ENCODE measurements at places on chromosomes 7 and 10.

- no peak for DNase-seq
Observed at GRCh38 chr10:103763374-103764202, 91.8 kb downstream of the SH3PXD2A start.

DNA sequence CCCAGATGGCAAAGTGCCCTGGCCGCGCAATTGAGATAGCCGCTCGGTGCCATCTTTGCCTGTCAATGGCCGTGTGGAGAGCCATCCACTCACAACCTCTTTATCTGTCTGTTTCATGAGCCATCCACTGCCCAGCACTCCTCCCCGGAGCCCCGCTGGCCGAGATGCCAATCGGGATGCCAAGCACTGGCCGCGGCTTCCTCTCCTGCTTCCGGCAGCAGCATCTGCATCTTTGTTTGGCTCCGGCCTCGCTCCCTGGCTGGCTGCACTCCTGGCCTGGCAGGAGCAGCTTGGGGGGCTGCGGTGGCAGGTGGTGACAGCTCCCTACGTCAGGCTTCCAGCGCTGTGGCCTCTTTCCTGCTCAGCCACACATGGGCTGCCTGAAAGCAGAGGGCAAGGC is 231.7 kb downstream of the USP6NL start:
- DNase-seq, result no peak

GRCh38 chr7:47552621-47553020 is 29.3 kb downstream of the TNS3 start:
- DNase-seq, result no peak

- no peak for DNase-seq
Observed at GRCh38 chr7:135337977-135338550, 104.4 kb downstream of the STRA8 start.

DNA sequence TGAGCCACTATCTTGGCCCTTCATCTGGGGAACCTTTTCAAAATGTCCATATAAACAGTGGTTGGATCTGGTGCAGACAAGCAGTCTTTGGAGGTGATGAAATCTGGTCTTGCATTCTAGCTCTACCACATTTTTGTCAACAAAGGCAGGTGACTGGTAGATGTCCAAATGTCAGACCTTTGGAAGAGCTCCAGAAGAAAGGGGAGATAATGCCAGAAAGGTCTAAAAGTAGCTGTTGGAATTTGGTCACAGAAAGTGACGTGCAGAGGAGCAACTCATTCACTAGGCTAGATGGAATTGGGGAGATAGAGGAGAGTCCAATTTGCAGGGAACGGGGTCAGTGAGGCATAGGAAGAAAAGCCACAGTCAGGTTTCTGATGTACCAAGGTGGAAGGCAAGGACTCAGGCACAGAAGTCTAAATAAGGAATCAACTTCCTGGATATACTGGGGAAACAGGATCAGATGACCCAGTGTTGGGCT is 36.4 kb upstream of the WAC start:
- no peak for DNase-seq

GRCh38 chr7:50779427-50779826 is 3.3 kb downstream of the GRB10 start:
- no peak for DNase-seq

- DNase-seq, result no peak
Observed at GRCh38 chr7:44393238-44394111, 68.1 kb upstream of the CAMK2B start.

DNA sequence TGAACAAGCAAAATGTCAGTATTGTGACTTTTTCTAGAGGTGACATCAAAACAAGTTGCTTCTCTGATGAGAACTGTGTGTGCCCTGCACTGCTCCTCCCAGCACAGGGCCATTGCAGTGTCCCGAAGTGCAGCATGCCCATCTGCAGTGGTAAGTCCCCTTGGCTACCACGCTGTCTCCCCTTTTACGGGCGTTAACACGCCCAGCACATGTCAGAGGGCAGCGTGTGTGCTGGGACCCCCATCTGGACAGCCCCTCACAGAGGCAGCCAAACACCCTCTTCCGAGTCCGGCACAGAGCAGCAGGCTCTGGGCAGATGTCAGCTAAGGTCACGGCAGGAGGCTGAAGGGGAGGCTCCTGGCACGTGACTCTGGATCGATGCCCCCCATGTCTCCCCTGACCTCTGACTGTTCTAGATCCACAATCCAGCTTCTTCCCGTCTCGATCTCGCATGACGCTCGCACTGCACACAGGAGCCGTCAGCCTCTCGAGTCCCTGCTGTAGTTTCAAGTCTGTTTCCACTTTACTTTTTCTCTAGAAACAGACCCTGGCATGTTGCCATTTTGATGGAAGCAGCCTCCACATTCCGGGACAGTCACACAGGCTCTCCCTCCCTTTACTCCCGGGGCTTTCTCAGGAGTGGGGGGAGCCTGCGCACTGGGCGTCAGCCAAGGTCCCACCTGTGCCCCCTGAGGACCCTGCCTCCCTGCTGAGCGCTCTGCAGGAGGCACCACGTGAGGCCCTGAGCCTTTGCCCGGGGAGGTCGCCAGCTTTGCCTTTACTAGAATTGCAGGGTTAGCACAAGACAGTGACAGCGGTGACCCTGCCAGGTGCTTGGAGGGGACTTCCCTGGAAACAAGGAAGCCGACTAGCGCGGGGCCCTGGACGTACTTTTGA is 133.8 kb downstream of the TCERG1L start:
- no peak for DNase-seq

- no peak for DNase-seq
Observed at GRCh38 chr7:146096994-146097393, 19.6 kb upstream of the CNTNAP2 start.

- DNase-seq, result no peak
Observed at GRCh38 chr10:59435707-59436106, 73.4 kb upstream of the FAM13C start.

DNA sequence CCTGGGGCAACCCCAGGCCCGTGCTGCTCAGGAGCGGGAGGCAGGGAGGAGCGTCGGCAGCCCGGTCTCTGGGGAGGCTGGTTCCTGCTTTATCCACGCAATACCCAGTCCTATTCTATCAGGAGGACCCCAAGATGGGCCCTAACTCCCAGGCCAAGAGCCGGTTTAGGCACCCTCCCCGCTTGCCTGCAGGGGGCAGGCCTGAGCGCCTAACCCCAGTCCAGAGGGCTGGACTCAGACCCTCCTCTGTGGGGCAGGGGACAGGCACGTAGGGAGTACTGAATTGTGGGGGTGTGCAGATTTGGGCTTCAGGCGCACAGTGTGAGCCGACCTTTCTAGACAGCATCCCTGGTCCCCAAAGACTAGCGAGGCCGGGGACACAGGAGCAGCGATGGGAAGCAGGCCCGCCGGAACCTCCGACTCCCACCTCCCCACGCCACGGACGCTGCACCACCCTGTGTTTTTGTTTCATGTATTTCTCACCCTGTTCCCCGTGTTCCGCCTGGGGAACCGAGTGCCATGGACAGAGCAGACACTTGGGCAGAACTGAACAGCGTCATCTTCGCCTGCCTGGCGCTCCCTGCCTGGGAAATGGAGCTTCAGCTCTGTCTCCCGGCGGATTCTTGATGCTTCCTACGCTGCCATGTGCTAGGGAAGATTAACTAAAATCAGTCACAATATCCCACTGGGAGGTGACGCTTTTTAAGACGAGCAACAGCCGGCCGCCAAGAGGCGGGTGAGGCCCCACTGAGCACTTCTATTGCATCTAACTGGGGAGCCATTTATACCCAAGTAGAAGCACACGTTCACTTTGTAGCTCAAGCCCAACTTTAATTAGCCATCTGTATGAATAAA is 5.3 kb downstream of the NUDT1 start:
- DNase-seq, result no peak

GRCh38 chr7:94410413-94411187 is 15.9 kb downstream of the COL1A2 start:
- no peak for DNase-seq

DNA sequence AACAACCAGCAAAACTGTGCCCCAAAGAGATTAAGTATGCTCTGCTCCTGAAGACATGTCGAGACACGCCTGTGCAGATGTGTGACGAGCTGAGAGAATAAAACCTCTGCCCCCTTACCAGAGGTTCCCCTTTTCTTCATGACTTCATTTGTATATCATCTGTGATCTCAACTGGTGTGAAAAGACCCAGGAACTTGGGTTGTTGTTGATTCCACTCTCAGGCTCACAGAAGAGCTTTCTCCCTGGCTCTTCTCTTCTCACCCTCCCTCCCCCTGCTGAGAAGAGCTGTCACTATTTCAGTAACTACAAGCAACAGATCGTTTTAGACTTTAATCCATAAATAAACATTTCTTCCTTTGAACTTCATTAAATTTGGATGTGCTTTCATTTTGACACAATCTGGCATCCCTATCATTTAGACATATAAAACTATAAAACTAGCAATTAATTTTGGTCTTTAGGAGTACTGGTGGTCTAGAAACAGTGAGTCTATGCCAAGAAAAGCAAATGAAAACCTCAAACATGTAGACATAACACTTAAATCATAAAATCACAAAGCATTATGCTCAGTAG is 179.3 kb upstream of the FZD8 start:
- DNase-seq, result no peak

GRCh38 chr7:4800926-4801838 is 25.8 kb downstream of the AP5Z1 start:
- DNase-seq, result no peak

GRCh38 chr7:143379611-143380259 is 1.4 kb upstream of the ZYX start:
- DNase-seq, result peak; percentile 51

GRCh38 chr10:80770239-80770638 is 232.5 kb downstream of the SH2D4B start:
- DNase-seq, result no peak

- no peak for DNase-seq
Observed at GRCh38 chr10:73905256-73906020, 5.5 kb upstream of the PLAU start.

DNA sequence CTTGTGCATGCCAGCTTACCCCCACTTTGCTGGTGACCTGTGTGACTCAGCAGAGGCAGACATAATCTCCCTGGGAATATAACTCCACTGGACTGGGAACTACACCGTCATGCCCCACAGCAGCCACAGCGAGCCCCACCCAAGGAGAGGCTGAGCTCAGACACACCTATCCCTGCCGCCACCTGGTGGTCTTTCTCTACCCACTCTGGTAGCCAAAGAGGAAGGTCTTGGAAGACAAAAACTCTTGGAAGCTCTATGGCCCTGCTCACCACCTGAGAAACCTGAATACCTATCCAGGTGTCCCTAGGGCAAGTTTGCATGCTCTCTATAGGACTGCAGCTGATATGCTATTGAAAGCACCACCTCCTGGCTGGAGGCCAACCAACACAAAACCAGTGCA is 48.1 kb downstream of the MYO3A start:
- DNase-seq, result no peak

- DNase-seq, result no peak
Observed at GRCh38 chr7:127881564-127881963, 149.7 kb downstream of the LRRC4 start.

DNA sequence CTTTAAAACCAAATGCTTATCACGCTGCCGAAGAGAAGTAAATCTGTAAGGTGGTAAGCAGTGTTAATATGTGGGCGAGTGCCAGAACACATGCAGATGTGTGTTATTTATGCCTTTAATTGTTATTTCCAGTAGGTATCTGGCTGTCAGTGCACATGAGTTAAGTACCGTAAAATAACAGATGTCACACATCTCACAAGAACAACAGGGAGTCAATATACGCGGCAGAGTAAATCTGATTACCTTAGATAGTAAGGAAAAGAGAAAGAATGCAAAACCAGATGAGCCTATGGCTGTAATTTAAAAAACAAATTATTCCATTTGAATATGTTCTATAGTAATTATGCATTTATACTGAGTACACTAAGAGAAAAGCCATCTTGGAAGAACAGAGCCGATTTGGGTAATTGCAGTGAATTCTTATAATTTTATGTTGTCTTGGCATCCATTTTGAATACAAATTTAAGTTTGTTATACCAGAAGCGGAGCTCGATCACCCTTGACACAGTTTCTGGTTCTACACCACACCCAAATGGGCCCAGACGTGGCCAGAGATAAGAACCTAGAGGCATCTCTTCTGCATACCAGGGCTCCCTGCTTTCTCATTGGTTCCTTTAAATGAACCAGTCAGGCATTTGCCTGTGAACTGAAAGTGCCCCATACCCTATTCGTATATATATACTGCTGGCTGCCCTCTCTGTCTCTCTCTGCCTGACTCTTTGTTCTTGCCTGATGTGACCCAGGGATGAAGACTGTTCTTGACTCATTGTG is 34.8 kb downstream of the DNAJB9 start:
- DNase-seq, result no peak

DNA sequence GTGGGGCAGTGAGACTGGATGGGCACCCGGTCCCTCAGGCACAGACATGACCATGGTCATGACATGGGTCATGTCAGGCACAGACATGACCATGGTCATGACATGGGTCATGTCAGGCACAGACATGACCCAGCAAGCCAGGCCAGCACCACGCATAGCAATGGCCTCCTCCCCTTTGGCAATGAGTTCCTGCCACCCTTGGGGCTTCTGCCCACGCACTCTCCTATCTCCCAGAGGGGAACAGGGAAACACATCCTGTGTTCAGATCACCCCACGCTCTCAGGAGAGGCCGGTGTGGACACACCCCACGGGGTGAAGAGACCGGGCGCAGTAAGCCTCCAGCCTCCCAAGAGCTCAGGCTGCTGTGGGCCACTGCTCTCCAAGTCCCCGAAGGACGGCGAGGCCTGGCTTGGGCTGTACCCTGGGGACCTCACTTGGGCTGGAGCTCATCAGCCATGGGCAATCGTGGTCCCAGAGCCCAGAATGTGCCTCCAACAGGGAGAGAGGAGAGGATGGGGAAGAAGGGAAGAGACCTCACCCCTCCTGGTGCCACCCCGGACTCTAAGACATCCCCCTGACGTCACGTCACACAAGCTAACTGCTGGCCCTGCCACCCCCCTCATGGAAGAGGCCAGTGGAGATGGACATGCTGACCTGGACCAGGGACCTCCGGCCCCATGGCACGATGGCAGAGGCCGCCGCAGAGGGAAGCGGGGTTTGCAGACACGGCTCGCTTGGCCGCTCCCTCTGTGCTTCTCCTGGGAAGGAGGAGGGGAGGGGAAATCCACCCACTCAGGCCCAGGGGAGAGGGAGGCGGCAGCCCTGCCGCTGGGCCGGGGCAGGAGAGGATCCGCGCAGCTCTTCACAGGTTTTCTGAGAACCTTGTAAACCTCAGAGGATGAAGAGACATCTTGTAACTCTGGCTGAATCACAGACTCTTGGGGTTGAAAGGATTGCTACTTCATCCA is 269.6 kb downstream of the ELFN1 start:
- DNase-seq, result peak; percentile 55

DNA sequence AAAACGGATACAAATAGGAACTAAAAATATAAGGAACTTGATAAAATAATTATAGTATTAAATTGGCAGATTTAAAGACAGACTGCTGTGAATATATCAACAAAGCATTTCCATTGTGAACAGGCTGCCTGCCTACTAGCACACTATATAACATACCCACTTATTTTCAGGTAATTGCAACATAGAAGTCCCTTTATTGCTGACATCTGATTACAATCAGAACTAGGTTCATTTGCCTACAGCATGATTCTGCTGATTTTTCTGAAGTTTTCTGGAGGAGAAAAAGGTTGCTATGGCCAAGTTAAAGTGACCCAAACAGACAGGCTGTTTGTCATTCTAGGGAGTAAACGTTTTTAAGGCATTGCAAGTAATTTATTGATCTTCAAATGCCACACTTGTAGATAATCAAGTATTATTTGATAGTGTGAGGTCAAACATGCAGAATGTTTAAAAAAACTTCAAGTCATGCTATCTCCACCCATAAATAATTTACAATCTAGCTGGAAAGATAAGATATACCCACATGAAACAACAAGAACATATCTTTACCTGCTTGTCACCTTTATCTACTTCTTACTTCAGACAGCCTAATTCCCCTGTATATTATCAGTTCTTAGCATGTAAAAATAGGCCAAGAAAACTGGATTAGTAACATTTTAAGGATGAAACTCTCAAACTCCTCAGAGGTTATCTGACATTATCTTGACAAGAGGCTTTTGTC is 40.5 kb downstream of the MTPN start:
- no peak for DNase-seq

GRCh38 chr7:44461387-44461786 is 29.1 kb downstream of the NUDCD3 start:
- DNase-seq, result peak; percentile 80
